ENCODE measurements at places on chromosomes 13 and 19. TPM values are rescaled to one million over a fixed set of nuclear protein-coding genes. Genes with fewer than 3 reads are reported as not detected.

Gene SIAH3
- not detected for total RNA-seq

DNA sequence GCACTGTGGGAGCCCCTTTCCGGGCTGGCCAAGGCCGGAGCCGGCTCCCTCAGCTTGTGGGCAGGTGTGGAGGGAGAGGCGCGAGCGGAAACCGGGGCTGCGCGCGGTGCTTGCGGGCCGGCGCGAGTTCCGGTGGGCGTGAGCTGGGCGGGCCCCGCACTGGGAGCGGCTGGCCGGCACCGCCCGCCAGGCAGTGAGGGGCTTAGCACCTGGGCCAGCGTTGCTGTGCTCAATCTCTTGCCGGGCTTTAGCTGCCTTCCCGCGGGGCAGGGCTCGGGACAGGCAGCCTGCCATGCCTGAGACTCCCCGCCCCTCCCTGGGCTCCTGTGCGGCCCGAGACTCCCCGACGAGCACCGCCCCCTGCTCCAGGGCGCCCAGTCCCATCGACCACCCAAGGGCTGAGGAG is 405.2 kb upstream of the PRR20A start:
- no peak for DNase-seq

DNA sequence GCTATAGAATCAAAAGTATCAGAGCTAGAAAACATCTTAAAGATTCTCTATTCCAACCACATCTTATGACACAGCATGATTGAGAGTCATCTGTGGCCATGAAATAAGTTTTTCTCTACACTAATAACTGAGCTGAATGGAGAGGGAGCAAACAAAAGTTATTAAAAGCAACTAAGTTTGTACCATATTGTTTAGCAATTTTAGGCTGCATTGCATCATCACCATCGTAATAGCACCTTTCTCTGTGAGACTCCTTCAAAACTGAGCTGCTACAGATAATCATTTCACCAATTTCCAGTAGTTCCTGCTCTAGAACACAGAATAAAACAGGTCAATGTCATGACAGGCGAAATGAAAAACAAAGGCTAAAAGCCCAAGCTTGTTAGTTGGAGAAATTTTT is 1183.9 kb downstream of the DIAPH3 start:
- no peak for DNase-seq

GRCh38 chr13:80312967-80313366 is 28.0 kb downstream of the SPRY2 start:
- peak; percentile 35 for DNase-seq

DNA sequence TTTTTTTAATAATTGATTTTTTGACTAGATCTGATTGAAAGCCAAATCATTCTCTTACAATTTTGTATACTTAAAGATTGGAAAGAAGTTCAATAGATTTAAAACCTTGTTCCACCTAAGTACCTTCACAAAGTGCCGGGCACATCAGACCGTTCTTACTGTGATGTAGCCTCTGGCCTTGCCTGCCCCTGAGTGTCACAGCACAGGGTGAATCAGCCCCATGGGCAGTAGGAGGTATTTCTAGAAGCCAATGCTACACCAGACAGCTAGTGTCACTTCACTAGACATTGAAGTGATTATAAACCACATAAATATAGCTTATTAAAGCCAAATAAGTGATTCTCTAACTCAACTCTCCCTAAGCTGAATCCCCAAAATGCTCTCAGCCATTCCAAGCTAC is 131.3 kb downstream of the LACC1 start:
- peak; percentile 55 for DNase-seq

Gene ADGRE3
- not detected for total RNA-seq

- peak; percentile 94 for DNase-seq
Observed at GRCh38 chr13:40060296-40061007, 405.0 kb downstream of the COG6 start.
